ENCODE measurements at places on chromosomes 16 and 17.

- no peak for DNase-seq
Observed at GRCh38 chr16:21101631-21102420, 48.8 kb downstream of the DNAH3 start.

DNA sequence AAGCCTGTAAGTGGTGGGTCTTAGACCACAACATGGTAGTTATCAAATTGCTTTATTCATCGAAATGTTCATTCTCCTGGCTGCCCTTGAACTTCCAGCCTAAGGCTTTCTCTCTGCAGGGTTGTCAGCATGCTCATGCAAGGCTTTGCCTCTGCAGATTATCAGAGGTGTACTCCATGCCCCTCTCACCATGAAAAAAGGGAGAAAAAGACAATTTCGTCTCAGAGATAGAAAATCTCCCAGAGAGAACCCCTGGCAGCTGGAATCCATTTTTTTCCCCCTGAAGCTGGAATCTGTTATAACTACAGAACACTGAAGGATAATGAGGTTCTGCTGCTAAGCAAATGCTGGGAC, 33.9 kb upstream of the METTL9 start:
- DNase-seq = no peak

- DNase-seq = no peak
Observed at GRCh38 chr16:86966777-86967176, 350.4 kb downstream of the C16orf95 start.

- no peak for DNase-seq
Observed at GRCh38 chr16:25877103-25877502, 185.3 kb downstream of the HS3ST4 start.

- DNase-seq = no peak
Observed at GRCh38 chr16:2609827-2610470, 72.1 kb downstream of the PDPK1 start.

- no peak for DNase-seq
Observed at GRCh38 chr16:57476546-57477410, 9.5 kb downstream of the DOK4 start.

DNA sequence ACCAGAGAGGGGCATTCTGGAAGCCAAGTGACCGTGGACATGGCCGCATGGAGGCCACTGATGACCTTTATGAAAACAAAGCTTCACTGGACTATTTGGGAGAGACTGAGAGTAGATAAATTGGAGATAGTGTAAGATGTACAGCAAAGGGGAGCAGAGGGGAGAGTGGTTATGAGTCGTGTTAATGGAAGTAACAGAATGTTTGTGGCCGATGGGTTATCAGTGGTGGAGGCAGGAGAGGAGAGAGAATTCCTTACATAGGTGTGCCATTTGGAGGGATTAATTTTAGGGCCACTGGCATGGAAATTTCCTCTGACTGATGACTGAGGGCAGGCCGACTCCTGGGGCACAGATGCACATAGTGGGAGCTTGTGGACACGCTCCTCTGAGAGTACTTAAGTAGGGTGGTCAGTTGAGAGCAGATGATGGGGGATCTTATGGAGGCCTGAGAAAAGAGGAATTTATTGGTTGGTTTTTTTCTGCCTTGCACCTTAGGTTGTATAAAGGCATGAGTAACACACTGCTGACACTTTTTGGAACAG, 19.2 kb downstream of the PRPSAP2 start:
- DNase-seq = no peak

DNA sequence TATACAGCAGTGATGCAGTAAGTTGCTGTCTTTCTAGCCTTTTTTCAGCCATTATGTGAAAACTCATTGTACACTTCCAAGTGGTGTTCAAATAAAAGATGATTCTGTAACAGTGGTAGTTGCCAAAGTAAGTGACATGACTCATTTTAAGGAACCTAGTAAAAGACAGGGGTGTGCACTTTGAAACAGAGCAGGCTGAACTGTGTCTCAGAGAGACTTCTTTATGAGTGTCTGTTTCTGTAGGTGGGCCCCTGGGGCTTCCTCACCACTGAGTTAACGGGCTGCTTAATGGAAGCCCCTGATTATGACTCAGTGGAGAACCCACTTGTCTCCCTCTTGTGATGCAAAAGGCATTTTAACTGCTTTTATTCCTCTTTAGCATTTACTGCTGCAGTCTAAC, 147.3 kb downstream of the PCTP start:
- DNase-seq = no peak

- DNase-seq = no peak
Observed at GRCh38 chr16:50257876-50258275, 8.5 kb upstream of the ADCY7 start.

DNA sequence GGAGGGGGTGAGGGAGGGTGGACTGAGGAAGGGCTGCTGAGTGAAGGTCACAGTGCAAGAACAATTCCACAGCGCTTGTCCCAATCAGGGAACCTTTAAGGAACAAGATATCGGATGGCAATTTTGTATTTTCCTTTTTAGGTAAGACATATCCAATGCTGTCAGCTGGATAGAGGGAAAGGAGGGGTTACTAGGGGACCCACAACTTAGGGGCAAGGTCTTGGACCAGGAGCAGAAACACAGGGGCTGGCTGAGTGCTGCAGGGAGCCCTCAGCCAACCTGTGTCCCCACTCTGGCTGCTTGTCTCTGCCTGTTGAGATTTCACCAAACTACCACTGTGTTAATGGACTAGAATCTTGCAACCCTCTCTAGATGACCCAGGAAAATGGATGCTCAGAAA, 47.6 kb downstream of the AKAP1 start:
- no peak for DNase-seq

- no peak for DNase-seq
Observed at GRCh38 chr16:86566966-86567700, 504 bp downstream of the FOXC2 start.

DNA sequence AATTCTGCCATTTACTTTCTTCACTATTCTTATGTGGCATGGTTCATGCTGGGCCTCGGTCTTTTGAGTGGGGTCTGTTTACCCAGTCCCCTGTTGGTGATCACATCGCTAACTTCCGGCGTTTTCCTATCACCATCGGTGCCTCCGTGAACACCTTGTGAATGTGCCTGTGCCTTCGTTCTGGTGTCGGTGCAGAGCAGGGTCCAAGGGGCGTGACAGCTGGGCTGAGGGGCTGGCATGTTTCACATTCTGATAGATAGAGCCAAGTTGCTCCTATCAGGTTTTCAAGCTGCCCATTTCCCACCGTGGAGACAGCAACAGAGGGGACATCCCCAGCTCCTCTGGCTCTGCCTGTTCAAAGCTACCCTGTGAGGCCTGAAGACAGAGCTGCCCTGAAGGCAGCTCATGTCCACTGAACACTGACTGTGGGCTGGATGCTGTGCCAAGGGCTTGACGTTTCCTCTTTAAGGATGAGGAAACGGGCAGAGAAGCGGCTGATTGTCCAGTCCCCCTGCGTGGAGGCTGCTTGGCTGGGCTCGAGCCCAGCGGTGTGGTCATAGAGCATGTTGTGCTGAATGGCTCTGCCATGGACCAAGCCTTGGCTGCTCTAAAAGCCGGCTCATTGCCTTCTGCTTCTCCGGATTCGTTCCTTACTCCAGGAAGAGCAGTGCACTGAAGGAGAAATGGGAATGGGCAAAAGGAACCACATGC, 17.0 kb downstream of the DHODH start:
- DNase-seq = no peak
